ENCODE measurements at places on chromosomes 1 and 21. TPM values are rescaled to one million over a fixed set of nuclear protein-coding genes. Genes with fewer than 3 reads are reported as not detected.

HES5 gene
- 0.88 TPM for total RNA-seq

- no peak for DNase-seq
Observed at GRCh38 chr1:172176206-172176605, 244.3 kb upstream of the C1orf105 start.

DNA sequence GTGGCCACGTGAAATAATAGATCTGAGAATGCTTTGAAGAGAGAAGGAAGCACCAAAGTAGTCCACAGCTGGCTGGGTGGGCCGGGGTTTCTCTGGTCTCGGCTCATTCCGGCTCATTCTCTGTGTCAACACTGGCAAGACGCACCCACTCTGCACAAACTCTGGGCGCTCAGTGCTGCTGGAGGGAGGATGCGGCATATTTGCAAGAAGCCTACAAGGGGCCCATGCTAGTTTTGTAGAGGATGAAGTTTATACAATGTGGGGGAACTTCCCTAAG is 28.8 kb upstream of the TMPRSS2 start:
- DNase-seq = no peak

PPFIA4 gene
- 0.54 TPM for total RNA-seq

GSTM4 gene
- total RNA-seq = 76.7 TPM

CFAP74 gene
- 0.83 TPM for total RNA-seq

DNA sequence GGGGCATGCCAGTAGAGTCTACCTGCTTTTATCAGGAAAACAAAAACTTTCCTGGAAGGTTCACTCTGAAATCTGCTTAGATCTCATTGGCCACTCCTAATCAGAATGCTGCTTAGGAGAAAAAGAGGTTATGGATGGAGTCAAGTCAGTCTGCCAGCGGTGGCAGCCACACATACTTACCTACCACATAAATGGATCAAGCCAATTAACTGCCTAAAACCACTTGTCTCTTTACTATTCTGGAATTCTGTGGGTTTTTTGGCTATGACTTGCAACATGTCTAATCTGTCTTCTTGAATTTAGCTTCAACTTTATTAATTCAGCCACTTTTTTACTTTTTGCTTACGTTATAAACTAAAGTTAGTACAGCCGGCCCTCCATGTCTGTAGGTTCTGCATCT is 140.2 kb upstream of the SERTAD4 start:
- DNase-seq = no peak

TEX38 gene
- not detected for total RNA-seq

DNA sequence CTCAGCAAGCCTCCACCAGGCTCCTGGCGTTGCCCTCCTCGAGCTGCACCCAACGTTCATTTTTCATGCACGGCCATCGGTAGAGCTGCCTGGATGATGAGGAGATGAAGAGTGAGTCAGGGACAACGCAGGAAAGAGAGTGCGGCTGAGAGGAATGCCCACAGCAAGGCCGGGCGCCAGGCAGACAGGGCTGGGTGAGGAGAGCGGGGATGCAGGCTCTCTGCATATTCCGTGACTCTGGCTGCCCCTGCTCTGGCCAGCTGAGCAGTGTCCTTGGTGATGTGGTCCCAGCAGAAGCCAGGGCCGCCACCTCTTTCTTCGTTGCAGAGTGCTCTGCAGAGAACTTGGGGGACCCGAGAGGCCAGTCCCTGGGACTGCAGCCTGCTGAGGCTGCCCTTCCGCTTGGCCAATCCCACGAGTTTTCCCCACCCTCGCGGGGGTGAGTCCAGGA is 10.8 kb downstream of the UMODL1 start:
- DNase-seq = no peak

- no peak for DNase-seq
Observed at GRCh38 chr1:169144941-169145626, 38.6 kb downstream of the ATP1B1 start.

- no peak for DNase-seq
Observed at GRCh38 chr1:145828367-145829026, 4.5 kb downstream of the POLR3C start.

PROK1 gene
- total RNA-seq = not detected

PLOD1 gene
- total RNA-seq = 75.2 TPM

ST3GAL3 gene
- 4.4 TPM for total RNA-seq

- DNase-seq = no peak
Observed at GRCh38 chr1:236747311-236747985, 47.6 kb upstream of the MTR start.

- no peak for DNase-seq
Observed at GRCh38 chr21:42260121-42260520, 41.2 kb downstream of the ABCG1 start.

DNA sequence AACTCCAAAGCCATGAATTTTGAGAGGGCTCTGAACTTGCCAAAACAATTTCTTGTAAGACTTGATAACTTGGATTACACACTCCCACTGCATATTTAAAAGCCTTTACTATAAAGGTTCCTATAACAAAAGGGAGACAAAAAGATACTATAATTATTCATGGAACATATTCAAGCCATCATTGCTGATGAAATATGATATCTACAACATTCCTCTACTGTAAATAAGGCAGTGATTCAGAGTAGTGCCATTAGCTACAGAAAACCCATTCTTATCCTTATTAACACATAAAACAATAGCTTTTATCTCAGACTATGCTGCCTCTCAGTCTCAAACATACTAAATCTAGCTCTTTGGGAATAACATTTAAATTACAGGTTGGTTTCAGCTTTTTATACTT is 675.5 kb upstream of the CXADR start:
- no peak for DNase-seq

Data from Peyer's patch (tissue), 4 donors.